ENCODE measurements at places on chromosomes 4 and X. TPM values are rescaled to one million over a fixed set of nuclear protein-coding genes. Genes with fewer than 3 reads are reported as not detected.

Gene CLDN34
- total RNA-seq = not detected

Gene CACNA1F
- 0.11 TPM for total RNA-seq

Gene MAP7D2
- total RNA-seq = 0.24 TPM

Gene EDA
- 13.1 TPM for total RNA-seq

Gene RBM46
- not detected for total RNA-seq

Gene ETDB
- not detected for total RNA-seq

Gene CXorf49
- total RNA-seq = not detected

Gene SPANXN1
- not detected for total RNA-seq

Gene MAGEA12
- total RNA-seq = not detected

DNA sequence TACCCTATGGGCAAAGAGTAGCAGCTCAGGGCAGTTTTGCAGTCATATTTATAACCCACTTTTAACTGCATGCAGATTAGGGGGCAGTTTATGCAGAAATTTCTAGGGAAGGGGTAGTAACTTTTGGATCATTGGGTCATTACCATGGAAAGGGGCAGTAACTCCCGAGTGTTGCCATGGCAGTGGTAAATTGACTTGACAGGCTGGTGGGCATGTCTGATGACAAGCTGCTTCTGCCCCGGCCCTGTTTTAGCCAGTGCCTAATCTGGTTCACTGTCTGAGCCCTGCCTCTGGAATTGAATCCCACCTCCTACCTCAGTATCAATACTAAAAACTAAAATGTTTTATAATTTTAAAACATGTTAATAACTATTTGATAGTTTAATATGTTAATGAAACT is 362.1 kb upstream of the ATOH1 start:
- DNase-seq = no peak

GRCh38 chrX:132532913-132533312 is 44.1 kb upstream of the MBNL3 start:
- no peak for DNase-seq

DNA sequence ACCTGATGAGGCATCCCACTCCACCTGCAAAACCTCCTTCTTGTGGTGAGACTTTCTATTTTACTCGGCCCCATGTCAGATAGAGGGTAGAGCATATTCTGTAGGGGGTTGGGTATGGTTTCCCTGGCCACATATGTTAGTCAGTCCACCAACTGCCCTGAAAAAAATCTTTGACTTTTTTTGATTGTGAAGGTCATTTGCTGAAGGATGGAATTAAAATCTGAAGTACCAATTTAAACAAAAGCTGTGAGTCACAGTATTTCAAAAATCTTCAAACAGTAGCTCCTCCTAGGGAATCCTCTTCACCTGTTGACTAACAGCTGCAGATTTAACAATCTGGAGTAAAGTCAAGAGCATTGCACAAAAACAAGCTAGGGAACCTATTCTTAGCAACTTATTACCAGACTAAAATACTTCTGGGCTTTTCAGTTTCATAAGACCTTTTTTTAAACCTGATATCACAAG is 8.0 kb upstream of the CCDC110 start:
- no peak for DNase-seq

DNA sequence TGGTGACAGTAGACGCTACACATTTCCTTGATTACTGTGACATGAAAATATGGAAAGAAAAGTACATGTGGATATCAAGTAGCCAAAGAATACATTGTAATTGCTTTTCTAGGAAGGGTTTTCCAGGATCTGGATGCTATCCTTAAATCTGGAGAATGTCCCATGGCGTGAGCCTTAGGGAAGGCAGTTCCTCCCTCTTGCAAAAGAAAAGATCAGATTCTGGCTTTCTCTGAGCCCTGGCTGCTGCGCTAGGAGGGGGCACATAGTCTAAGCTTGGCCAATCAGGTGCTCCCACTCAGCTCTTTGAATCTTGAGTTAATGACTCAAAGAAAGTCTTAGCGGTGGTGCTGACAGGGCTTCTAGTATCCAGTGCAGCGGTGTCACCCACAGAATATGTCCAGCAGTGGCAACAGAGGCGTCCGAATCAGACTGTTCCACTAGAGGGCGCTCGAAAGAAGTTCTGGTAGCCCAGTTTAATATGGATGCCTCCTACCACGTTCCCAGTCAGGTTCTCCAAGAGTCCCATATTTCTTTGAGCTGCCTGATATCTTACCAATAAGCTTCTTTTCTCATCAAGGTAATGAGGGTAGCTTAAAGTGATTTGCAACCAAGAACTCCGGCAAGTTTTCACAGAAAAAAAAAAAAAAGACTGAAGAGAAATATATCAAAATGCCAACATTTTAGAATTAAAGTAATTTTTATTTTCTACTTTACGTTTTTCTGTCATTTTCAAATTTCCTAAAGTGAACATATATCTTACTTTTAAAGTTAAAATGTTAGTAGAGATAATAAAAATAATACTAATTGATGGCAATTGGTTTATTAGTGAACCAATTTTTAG is 213.4 kb upstream of the S100G start:
- DNase-seq = peak; percentile 85

DNA sequence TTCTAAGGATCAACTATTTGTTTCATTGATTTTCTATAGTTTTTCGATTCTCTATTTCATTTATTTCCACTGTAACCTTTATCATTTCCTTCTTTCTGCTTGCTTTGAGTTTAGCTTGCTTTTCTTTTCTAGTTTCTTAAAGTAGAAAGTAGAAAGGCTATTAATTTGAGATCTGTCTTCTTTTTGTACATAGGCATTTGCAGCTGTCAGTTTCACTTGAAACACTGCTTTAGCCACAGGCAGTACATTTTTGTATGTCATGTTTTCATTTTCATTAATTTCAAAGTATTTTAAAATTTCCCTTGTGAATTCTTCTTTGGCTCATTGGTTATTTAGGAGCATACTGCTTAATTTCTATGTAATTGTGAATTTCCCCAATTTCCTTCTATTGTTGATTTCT is 152.2 kb downstream of the SH3KBP1 start:
- DNase-seq = no peak

DNA sequence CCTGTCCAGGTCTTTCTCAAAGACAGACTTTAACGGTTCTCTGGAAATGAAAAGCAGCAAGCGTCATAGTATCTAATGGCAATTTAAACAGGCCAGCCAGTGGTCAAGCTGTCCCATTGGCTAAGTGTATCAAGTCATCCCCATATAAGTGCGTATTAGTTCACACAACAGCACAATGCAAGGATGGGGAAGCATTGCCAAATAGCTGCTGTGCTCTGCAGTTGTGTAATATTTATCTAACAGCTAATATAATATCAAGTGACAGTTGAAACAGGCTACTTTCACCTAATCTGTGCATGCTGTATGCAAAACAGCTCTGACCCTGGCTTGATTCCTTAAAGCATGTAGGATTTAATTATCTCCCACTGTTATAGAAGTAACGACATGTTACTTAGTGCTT is 134.8 kb upstream of the PPARGC1A start:
- DNase-seq = no peak

DNA sequence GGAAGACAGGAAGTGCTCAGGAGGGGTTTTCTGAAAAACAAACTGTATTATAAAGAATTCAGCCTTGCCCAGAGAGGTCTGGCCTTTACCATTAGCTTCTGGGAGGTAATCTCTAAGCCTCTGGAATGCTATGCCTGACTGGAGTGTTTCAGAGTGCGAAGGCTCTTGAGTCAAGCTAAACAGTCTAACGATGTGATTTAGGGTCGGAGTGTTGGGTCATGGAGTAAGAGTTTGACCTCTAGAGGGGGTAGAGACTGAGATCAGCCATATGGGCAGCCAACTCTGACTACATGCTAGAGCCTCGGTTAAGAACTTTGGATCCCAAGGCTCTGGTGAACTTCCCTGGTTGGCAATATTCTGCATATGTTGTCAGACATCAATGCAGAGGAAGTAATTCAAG is 15.0 kb downstream of the BOD1L1 start:
- no peak for DNase-seq

DNA sequence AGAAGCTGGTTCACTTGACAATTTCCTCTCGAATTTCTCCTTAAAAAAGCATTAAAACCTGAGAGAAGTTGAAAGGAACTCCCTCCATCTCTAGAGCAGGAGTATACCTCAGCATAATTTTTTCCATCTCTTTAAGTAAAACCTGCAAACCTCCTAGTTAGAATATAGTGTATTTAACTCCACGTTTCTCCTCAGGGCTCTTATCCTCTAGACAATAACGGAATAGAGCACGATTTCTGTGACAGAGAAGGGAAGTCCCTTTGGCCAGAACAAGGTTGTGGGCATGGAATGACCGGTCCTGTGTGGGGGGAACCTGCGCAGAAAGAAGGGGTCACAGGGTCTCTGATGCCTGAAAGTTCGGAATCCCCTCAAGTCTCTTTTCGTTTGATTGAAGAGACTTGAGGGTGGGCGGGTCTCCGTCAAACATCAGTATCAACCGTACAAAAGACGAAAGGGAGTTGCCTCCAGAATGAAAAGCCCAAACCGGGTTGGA is 697 bp downstream of the ZNF280C start:
- no peak for DNase-seq

GRCh38 chrX:68431836-68432235 is 1.5 kb downstream of the OPHN1 start:
- no peak for DNase-seq

DNA sequence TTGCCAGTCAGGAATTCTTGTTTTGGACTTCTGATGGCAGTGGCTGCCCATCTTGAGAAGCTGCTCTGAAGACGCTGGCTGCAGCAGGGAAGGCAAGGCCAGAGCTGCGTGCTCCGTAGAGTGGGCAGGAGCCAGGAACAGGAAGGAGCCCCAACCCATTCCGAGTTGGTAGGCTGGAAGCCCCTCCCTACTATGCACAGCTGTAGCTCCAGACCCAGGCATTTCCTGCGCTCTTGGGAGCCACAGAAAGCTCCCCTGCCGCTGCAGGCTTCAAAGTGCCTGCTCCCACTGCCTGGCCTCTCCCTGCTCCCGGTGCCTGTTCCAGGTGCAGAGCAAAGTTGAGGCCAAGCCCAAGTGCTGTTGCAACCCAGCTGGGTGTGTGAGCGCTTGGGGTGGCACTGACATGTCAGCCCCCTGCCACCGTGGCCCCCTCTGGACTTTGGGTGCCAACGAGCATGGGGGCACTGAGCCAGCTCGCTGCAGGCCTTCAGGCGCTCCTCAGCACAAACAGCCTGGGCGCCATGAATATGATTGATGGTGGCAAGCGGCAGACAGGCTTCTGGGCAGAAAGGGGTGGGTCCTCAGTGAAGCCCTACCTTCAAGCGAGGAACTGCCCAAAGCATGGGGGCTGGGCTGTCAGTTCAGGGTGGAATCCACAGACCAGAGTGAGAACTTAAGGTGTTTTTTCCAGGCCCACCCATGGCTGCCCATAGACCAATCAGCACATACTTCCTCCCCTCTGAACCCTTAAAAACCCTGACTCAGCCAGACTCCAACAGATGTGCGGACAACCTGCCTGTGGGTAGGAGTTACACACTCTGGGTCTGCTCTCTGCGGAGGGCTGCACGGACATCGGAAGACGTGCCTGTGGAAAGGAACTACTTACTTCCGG is 677.2 kb upstream of the INTU start:
- no peak for DNase-seq

GRCh38 chr4:178215309-178215708 is 773.1 kb upstream of the AGA start:
- no peak for DNase-seq

DNA sequence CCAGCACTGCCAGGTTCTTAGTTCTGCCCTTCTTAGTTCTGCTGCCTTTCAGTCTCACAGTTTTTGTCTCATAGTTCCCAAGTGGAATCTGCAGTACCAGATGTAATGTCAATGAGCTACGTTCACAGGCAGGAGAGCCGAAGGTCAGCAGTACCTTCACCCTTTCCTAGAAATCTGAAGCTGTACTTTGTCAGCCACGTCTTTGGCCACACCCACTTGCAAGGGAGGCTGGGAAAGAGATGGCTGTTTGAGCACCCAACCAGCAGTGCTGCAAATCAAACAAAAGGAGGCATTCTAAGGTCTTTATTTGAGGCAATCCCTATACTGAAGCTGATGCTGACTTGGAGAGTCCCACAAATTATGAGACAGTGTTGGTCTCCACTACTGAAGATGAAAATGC is 199.1 kb upstream of the NPY2R start:
- DNase-seq = no peak

GRCh38 chr4:30386266-30386895 is 333.8 kb upstream of the PCDH7 start:
- no peak for DNase-seq

DNA sequence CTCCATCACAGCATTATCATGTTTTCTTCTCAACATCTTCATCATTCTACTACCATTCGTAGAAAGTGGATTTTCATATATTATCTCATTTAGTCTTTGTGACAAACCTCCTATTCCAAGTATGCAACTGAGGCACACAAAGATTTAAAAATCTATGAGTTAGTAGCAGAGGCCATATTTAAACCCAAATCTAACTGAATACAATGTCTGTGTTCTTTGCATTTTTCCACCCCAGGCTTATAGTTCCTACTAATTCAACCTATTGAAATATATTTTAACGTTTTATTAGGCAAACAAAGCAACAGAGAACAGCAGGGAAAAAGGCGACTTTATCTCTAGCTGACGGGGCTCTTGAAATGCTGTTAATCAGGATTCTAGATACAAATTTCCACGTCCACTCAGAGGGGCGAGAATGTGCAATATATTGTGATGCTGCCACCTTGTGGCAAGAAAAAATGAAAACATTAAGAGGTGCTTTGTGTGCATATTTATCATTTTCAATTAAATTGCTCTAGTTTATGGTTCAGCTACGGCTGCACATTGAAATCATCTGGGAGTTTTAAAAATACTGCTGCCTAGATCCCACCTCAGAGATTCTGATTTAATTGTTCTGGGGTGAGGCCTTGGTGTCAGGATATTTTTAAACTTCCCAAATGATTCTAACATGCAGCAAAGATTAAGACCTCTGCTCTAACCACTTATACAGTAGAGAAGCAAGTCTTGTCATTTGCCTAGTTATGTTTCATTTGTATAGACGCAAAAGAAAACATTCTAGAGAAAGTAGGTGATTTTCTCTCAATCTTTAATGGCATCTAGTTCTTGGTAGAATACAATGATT is 315.9 kb downstream of the MAPK10 start:
- DNase-seq = no peak

GRCh38 chr4:89438102-89438831 is 130.7 kb upstream of the GPRIN3 start:
- DNase-seq = peak; percentile 59

GRCh38 chr4:119638359-119638758 is 9.8 kb upstream of the PDE5A start:
- no peak for DNase-seq

DNA sequence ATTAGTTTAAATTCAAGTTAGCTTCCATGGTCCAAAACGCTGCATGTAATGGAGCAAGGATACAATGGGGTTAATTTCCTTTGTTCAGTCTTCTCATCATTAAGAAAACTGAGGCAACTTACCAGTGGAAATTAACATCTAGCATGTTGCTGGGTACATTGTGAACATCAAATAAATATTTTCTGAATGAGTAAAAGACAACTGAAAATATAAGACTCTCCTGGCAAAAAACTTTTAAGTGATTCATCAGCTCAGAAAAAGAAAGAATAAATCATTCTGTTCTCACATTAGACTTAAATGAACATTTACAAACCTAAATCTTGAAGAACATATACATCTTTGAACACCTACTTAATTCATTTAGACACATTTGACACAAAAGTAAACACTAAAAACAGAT is 138.4 kb upstream of the ETNPPL start:
- DNase-seq = no peak

Measured in right atrium auricular region (tissue), 2 donors.